ENCODE measurements at places on chromosomes 6 and 20. TPM values are rescaled to one million over a fixed set of nuclear protein-coding genes. Genes with fewer than 3 reads are reported as not detected.

- ATAC-seq: no peak
These were observed 52.5 kb downstream of the MKKS start for GRCh38 chr20:10381477-10381876.

The NR2E1 gene
- total RNA-seq: 0.27 TPM

GRCh38 chr6:169082093-169082492 is 171.6 kb downstream of the THBS2 start:
- ATAC-seq: no peak

- no peak for ATAC-seq
These were observed 391.1 kb upstream of the HSF2 start for GRCh38 chr6:122008101-122008999.

DNA sequence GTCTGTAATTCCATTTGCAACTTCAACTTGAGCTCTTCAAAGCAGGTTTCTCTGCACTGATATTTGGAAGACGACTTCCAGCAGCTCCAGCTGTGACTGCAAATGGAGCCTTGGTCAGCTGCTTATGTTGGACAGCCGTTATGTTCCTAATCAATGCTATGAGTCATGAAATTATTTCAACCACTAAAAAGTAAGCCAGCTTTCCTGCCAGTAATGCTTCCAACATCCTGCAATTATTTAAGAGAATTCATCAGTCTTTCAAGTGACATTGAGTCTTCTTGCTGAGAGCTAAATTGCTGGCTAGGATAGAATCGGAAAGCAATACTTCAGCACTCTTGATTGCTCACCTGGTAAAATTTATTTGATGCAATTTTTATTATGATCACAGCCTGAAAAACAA is 375.7 kb downstream of the MMUT start:
- ATAC-seq: peak; percentile 58
